Activated CD4-positive, CD25-positive, alpha-beta regulatory T cell (primary cell): ENCODE measurements at places on chromosomes 13 and 19.

DNA sequence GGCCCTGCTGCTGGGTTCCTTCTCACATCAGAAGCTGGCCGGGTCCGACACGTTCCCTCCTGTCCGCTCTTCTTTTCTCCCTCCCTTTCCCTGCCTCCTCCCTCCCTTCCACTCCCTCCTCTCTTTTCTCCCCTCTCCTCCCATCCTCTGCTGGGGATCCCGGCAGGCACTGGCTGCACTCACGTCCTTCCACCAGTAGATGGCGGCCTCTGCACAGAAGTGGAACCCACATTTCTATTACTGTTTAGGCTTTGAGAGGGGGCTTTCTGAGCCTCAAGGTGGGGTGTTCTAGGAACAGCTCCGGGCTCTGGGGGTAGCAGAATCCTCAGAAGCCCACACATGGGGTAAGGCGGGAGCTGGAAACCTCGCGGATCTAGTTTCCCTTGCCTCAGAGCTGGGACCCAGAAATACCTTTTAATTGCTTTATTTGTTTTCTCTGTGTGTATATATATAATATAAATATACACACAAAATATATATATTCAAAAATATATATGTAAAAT lies 294.2 kb downstream of the ZNF536 start:
- no peak for DNase-seq

DNA sequence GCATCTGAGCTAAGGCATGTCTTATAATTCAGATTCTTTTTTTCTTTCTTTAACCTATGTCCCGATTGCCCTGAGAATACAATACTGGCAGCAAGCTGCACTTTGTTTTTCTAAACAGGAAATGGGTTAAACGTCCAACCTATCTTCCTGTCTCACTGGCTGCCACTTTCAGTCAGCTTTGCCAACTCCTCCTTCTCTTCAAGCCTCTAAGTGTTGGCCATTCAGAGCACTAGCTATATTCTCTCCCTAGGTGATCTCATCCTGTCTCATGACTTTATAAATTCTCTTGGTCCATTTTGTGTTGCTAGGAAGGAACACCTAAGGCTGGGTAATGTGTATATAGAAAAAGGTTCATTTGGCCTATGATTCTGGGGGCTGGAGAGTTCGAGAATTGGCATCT lies 109.5 kb upstream of the TSC22D1 start:
- no peak for DNase-seq

DNA sequence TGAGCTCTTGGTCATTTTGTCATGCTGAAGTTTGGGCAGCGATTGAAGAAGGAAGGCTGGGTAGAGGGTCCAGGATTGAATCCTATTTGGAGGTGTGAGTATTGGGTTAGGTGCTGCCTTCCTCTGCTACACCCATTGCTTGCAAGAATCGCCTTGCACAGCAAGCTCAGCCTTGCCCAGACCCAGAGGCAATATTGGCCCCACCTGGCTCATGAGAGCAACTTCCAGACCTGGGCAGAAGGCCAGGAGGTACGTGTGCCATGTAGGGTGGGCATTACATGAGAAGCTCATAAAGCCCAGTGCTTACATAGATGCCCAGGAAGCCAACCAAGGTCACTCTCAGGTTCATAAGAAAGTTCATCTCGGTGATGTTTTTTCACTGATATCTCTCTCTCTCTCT lies 718.0 kb downstream of the EFNB2 start:
- no peak for DNase-seq

DNA sequence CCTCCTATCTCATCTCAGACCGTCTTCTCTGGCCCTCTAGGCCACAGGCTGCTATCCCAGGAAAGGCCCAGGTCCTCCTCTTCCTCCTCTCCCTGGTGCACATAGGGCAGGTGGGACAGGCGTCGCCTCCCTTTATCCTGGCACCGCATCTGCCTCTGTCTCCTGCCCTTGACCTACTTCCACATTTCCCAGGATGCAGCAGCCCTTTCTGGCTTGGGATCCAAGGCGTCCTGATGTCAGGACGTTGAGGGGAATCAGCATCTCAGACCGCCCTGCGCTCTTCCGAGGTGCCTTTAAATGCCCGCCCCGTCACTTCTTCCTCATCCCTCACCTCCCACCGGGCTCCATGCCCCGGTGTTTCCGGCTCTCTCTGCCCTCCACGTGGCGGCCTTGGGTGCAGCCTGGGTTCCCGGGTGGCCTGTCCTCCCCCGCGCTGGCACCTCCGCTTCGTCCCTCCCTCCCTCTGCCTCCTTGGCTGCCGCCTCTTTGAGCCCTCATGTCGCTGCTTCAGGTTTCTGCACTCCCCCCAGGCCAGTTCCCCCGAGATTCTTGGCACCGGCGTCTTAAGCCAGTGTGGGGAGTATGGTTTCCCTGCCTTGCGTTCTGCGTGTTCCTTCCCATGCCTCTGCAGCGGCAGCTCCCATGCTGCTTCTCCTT lies 66.3 kb downstream of the KDM4B start:
- no peak for DNase-seq

- DNase-seq: no peak
Observed at GRCh38 chr13:48790966-48791365, 137.2 kb downstream of the CYSLTR2 start.

- DNase-seq: no peak
Observed at GRCh38 chr13:49098198-49098597, 121.9 kb upstream of the MLNR start.

DNA sequence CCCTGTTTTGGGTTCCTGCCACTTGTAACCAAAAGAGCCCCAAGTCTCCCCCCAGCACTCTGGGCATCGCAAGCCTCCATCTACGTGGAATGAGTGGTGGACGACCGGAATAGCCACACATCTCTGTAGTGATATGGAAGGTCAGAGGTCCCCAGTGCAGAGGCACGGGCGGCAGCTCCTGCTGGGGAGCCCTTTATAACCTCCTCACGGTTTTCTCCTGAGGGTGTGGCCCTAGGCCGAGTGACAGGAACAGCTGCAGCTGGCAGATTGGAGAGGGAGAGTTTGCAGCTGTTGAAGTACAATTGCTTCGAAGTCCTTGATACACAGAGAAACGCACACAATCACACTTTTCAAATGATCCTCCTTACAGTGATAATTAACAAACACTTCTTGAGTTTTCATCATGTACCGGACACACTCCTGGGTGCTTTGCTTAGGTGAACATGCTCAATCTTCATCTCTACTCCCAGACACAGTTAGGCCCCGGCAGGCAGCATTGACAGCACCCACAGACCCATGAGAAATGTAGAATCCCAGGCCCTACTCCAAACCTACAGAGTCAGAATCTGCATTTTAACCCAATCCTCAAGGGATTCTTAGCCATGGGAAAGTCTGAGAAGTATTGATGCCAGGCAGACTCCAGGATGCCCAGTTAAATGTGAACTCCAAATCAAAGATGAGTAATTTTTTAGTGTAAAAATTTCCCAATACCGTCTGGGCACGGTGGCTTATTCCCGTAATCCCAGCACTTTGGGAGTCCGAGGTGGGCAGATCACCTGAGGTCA lies 4.9 kb upstream of the ZNF787 start:
- no peak for DNase-seq

- no peak for DNase-seq
Observed at GRCh38 chr13:91375116-91375729, 23.2 kb upstream of the GPC5 start.

DNA sequence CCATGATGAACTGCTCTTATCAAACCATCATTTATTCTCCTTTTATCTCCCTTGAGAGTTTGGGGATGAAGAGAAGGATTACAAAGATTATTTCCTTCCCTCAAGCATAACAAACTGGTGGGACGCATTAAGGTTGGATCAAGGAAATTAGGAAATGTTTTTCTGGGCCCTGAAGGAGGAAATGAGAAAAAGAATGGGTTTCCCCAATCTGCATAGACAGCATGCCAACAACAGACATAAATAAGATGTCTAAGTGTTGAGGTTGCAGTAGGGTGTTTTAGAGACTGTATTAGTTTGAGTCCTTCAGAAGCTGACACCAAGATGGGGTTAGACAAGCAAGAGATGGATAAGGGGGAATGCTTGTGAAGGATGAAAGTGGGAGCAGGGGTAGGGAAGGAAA lies 7.3 kb downstream of the EPSTI1 start:
- DNase-seq: no peak

DNA sequence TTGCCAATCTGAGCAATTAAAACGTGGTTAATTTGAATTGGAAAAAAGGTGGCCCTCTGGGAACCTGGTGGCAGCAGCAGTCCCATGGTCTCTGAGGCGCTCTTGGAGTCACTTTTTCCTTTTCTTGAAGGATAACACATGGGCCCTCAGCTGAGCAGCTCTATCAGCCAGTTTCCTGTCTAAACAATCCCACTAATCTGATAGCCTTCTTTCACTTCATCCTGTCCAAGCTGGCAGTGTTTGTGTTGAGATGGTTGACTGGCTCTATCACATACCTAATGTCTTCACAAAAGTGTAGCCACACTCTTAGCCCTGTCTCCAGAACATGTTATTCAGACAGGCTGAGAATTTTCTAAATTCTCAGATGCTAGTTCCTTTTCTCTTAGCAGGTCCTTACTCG lies 10.7 kb downstream of the MZT1 start:
- no peak for DNase-seq

DNA sequence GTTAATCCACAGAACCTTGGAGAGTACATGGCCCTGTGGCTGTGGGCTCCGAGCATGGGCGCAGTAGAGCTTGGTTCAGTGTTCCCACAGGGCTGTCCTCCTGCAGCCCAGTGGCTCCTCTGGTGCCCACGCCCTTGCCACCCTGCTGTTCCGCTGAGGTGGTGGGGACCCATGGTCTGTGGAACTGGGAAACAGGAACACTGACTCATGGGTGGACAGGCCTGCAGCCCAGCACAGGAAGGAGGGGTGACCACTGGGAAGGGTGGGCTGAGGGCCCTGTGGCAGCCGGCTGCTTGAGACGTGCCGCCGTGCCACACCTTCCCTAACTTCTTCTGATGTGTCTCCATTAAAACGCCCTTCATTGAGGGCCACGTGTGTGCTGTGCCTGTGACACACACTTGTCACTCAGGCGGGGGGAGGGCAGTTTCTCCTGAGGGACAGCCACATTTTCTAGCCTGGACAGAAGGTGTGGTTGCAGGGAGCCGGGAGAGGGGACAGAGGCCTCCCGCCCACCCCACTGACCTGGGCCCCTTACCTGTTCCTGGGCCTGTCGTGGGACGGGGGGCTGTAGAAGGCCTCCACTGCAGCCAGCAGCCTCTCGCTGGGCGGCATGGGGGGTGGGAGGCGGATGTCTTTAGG lies 21.1 kb downstream of the CHERP start:
- DNase-seq: no peak

DNA sequence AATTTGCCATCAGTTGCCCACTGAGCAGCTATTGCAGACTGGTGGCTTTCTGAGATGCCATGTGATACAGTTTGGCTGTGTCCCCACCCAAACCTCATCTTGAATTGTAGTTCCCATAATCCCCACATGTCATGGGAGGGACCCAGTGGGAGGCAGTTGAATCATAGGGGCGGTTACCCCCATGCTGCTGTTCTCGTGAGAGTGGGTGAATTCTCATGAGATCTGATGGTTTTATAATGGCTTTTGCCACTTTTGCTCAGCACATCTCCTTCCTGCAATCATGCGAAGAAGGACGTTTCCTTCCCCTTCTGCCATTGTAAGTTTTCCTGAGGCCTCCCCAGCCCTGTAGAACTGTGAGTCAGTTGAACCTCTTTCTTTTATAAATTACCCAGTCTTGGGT lies 34.8 kb upstream of the ANKRD10 start:
- DNase-seq: no peak

- DNase-seq: no peak
Observed at GRCh38 chr13:100738176-100738855, 63.7 kb upstream of the TMTC4 start.

- DNase-seq: no peak
Observed at GRCh38 chr13:110458594-110459365, 102.7 kb downstream of the RAB20 start.

- no peak for DNase-seq
Observed at GRCh38 chr13:47774671-47774994, 226.4 kb downstream of the SUCLA2 start.

DNA sequence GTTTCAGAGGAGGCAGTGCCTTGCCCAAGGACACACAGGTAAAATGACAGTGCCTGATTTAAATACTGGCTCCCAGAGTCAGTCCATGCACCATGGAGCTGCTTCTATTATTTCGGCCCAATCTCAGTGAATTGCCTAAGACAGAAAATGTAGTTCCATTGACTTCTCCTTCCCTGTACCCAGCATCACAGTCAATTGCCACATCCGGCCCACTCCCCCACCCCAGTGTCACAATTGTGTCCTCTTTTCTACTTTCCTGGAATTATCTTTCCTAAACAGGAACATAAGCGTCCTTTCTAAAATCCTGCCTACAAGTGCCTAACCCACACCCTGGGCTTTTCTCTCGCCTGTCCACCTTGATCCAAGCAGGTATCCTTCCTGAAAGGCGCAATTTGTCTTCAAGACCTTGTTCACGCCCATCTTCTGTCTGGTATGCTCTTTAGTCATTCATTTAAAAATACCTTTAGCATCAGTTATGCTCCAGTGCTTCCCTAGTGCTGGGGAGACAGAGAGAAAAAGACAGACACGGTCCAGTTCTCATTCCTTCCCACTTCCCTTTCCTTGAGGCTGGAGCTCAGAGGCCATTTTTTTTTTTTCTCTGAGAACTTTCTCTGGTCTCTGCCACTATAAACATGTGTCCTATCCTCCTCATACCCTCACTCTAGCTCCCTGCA lies 411.4 kb downstream of the LIG4 start:
- DNase-seq: no peak

DNA sequence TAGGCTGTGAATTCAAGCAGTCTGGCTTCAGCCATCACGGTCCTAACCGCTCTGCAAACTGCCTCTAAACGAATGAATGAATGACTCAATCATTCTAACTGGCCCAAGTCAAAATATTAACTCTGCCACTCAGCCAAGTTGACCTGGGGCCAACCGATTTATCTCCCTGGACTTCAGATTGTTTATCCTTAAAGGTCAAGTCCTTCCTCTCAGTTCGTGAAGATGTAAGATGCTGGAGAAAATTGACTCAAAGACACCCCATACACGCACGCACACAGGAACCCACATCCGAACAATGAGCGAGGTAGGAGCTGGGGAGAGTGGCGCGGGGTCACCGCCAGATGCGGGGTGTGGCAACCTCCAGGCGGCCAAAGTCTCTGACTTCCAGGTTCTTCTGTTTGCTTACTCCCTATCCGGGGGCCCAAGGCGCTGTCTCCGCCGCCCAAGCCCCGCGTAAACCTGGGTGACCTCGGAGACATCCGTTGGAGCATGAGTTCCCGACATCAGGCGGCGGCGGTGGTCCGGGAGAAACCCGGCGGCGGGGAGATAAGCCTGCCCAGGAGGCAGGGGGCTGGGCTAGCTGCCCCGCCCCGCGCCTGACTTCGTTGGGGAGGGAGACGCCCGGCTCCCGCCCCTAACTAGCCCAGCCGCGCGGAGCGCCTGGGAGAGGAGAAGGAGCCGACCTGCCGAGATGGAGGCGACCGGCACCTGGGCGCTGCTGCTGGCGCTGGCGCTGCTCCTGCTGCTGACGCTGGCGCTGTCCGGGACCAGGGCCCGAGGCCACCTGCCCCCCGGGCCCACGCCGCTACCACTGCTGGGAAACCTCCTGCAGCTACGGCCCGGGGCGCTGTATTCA lies at the start of gene CYP2S1:
Gene CYP2S1, plus strand, starts transcription at position 646 of the 856 bp plus-strand sequence. Its CDS starts 46 bp downstream, at position 692.
- DNase-seq: no peak
